Globus pallidus (tissue), 1 donor: ENCODE measurements at places on chromosomes 6 and 20.
A peak's percentile ranks its signal among the peaks of the same experiment; 100 is the strongest.

DNA sequence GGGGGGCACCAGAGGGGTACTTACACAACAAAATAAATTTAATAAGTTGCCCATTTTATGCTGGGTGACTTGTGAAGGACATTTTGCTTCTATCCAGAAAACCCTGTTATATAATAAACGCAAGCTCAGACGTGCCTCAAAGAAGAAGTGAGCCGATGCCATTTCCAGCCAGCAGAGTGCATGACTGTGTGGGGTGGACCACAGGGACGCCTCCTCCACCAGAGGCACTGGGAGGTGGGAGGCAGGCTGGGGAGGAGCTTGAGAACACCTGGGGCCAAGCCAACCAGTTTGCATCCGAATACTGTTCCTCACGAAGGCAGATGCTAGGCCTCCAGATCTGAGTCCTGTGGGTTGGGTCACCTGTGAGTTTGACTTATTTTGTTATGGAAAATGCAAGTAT, 363.8 kb downstream of the RNGTT start:
- no peak for DNase-seq

DNA sequence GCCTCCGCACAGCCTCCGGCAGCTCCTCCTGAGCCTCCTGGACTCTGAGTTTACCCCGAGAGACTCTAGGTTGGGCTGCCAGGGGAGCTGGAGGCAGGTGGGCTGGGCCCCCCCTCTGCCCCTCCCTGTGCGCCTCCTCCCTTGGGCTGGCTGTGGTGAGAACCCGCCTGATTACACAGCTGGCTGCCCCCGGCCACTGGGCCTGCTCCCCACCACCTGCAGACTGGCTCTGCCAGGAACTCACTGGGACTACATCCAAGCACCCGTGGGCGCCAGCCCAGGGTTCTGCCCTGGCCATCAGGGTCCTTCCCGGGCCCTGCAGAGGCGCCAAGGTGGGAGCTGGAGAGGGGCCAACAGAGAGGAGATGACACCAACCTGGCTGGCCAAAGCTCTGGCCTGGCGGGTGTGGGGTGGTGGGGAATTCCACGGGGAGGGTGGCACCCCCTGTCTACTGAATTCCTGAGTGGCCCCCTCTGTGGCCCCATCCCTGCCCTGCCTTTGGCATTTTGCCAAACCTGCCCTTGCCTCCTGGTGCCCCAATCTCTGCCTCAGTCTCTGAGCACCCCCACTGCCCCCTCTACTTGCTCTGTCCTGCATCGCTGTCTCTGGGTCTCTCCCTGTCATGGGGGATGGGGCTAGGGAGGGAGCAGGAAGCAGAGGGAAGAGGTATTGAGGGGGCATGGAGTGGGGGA, 21.9 kb upstream of the CDH22 start:
- DNase-seq: no peak

DNA sequence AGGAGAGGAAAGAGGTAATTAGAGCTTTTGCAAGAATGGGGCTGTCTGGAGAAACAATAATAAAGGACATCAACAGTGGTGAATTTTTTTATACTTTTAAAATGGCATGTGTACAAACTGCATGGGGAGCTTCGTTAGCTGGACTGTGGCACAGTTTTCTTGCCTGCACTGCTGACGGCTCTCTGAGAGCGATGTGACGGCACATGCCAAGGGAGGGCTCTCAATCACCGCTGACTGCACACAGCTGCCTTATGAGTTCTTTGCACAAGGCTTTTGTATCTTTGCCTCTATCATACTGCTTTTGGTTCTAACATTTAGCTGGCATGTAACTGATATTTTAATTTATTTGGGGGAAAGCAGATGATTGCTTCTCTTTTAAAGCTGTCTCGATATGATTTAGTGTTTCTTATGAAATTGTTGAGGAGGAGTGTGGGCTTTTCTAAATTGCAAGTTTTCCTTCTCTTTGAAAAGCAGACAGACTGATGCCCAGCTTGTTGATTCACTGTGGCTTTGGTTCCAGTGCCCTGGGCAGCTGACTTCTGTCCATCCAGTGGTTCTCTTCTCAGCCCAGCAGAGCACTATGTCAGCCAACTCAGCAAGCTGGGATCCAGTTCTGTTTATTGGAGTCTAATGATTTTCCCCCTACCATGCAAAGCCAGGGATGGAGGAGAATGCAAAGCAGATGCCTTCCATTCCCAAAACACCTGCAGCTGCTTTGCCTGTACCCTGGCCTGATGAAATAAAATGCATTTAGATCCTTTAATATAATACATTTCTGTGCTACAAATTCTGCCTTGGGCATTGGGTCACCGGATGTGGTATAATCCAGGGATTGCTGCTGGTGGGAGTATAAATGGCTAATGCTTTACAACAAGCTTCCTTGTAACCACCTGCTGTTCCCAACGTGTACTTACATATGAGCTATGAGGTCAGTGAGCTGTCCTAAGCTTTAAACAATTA, 323.9 kb downstream of the ZFAND3 start:
- DNase-seq: peak; percentile 78

DNA sequence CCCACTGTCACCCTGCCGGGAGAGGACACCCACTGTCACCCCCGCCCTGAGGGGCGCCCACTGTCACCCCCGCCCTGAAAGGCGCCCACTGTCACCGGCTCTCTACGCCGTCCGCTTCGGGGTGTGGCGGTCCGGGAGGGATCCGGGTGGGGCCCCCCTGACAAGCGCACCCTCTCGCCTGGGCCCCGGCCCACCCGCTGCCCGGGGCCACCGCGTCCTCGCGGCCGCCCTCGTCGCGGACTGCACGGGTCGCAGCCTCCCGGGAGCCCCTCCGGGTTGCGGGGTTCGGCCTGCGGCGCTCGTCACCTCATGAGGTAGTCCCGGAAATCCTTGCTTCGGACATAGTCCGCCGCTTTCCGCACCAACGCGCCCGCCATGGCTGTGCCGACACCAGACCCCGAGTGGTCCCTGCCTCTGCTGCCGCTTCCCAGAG, 224 bp downstream of the MPC1 start:
- peak; percentile 30 for DNase-seq

- no peak for DNase-seq
Measured at GRCh38 chr6:159359581-159360297, 190.5 kb downstream of the FNDC1 start.

- no peak for DNase-seq
Measured at GRCh38 chr20:58231683-58232082, 3.2 kb upstream of the ANKRD60 start.

GRCh38 chr6:130027948-130028347, 9.6 kb downstream of the L3MBTL3 start:
- no peak for DNase-seq

- DNase-seq: no peak
Measured at GRCh38 chr6:18741741-18742140, 354.6 kb downstream of the RNF144B start.

DNA sequence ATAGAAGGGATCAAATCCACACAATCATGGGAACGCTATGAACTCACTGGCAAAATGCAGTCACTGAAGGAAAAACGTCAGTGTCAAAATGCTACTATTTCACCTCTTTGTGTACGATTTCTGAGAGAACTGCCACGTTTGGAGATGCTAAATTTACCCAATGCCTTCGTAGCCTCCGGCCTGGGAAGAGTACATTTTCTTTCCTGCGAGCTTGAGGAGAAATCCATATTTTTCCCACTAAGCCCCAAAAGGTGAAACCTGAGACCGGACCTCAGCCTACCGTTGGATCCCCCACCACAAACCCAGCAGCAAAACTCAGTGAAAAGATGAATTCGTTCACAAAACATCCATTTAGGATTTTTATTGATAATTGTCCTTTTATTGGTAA, 131.7 kb downstream of the GPX5 start:
- DNase-seq: no peak

GRCh38 chr20:2217857-2218539, 77.8 kb upstream of the TGM3 start:
- DNase-seq: peak; percentile 29

GRCh38 chr6:22696481-22696880, 127.1 kb downstream of the HDGFL1 start:
- no peak for DNase-seq

DNA sequence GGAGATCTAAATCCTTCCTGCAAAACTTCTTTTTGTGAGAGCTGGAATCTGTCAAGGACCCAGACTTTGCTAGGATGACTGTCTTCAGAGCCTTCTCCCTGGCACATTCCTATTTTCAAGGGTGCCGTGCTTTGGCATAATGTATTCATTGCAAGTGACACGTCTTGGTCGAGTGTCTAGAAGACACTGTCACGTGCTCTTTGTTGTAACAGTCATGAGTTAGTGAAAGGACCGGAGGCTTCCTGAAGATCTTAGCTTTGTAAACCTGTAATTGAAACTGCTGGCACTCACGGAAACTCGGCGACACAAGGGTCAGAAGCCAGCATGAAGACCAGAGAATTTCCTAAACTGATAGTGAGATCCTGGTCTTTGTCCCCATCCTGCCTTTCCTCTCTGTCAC, 19.7 kb upstream of the TAGAP start:
- DNase-seq: no peak

DNA sequence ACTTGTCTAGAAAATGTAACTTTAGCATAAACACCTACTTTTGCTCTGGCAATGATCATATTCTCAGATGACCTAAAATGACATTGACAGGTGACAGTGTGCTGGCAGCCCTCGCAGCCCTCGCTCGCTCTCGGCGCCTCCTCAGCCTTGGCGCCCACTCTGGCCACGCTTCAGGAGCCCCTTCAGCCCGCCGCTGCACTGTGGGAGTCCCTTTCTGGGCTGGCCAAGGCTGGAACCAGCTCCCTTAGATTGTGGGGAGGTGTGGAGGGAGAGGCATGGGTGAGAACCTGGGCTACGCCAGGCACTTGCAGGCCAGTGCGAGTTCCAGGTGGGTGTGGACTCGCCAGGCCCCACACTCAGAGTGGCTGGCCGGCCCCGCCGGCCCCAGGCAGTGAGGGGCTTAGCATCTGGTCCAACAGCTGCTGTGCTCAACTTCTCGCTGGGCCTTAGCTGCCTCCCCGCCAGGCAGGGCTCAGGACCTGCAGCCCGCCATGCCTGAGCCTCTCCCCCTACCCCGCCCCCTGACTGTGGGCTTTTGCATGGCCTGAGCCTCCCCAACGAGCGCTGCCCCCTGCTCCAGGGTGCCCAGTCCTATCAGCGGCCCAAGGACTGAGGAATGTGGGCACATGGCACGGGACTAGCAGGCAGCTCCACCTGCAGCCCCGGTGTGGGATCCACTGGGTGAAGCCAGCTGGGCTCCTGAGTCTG, 17.2 kb downstream of the GSTA1 start:
- DNase-seq: no peak

- DNase-seq: no peak
Measured at GRCh38 chr6:5261545-5262109, 314 bp downstream of the FARS2 start.

- peak; percentile 96 for DNase-seq
Measured at GRCh38 chr20:38926142-38926933, at the start of gene FAM83D. TSS of gene FAM83D (plus strand) at chr20:38926417. CDS start at chr20:38926443, 26 bp downstream.

DNA sequence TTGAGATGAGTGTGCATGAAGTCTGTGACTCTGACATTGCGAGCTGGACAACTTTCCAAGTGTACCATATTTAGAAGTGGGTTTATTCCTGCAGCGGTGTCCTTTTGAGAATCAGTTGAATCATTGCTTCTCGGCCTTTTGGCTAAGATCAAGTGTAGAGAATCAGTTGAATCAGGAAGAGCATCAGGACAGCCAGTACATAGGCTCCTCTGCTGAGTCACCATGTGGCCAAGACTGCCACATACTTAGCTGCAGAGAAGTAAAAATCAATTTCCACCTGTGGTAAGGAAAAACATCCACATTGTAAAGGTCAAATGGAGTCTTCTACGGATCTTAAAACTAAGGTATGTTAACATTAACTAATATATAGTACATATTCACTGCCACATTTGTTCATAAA, 428.4 kb upstream of the MARCKS start:
- no peak for DNase-seq
